ENCODE measurements at places on chromosomes 5 and 9. TPM values are rescaled to one million over a fixed set of nuclear protein-coding genes. Genes with fewer than 3 reads are reported as not detected.
A peak's percentile ranks its signal among the peaks of the same experiment; 100 is the strongest.

The GFPT2 gene
- total RNA-seq = 0.16 TPM

The DMGDH gene
- 0.86 TPM for total RNA-seq

The RMI1 gene
- total RNA-seq = 25.0 TPM

The CCL27 gene
- total RNA-seq = 0.23 TPM

The PCDHB11 gene
- total RNA-seq = not detected

The TIGD6 gene
- 2.5 TPM for total RNA-seq

DNA sequence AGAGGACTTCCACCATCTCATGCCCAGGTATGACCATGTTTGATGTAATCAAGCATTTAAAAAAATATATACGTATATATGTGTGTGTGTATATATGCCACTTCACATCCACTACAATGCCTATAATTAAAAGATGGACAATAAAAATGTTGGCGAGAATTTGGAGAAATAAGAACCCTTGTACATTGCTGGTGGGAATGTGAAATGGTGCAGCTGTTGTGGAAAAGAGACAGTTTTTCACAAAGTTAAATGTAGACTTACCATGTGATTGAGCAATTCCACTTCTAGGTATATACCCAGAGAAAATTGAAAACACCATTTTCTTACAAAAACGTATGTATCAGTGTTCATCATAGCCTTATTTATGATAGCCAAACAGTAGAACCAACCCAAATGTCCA lies 229.2 kb upstream of the WWC1 start:
- DNase-seq = no peak

DNA sequence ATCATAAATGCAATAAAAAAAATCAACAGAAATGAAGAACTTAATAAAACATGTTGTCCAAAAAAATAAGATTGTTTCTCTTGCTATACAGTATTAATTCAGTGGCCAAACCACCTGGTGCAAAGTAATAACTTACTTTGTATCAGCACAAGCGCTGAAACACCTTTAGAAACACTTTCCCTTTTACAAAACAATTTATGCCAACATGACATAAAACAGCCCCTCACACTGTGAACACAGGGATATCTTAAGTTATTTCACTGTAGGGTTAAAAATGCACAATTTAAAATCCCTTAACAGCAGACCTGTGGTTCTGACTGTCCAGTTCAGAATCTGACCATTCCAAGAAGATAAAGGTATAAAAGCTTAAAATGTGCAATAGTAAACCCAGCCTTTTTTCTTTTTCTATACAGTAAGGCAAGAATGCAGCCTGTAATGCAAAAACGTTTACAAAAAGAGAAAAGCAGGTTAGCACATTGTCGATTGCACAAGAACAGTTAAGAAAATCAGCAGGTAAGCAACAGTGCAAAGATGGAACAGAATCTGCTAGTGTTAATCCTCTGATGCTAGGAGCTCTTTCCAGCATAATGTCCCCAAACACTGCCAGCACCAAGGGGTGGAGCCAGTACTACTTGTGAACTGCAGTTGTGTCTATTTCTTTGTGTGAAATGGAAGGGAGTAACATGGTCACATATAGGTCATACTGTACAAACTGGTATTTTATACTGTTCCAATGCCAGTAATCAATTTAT lies 21.6 kb downstream of the RAB14 start:
- DNase-seq = no peak

- peak; percentile 55 for DNase-seq
Measured at GRCh38 chr5:168528521-168529373, at the start of gene FBLL1. Gene FBLL1 (plus strand): TSS chr5:168529305. CDS start chr5:168529505, 200 bp downstream.

GRCh38 chr9:78856144-78856543 lies 559.2 kb downstream of the PSAT1 start:
- DNase-seq = no peak

DNA sequence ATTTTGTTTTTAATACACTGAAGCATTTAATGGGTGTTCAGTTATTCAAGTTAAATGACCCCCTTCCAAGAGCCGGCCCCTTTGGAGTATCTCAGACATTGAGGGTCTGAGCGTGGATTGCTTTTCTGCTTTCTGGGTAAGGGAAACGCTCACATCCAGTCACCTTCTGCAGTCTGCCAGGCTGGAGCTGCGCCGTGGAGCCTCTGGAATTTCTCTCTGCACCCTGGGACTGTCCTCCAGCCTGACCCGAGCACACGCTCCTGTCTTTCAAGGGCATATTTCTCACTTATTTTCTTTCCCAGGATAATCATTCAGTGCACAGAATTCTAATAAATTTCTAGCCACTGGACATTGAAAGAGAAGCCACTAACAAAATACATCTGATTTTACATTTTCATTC lies 13.4 kb downstream of the FAM240B start:
- no peak for DNase-seq

DNA sequence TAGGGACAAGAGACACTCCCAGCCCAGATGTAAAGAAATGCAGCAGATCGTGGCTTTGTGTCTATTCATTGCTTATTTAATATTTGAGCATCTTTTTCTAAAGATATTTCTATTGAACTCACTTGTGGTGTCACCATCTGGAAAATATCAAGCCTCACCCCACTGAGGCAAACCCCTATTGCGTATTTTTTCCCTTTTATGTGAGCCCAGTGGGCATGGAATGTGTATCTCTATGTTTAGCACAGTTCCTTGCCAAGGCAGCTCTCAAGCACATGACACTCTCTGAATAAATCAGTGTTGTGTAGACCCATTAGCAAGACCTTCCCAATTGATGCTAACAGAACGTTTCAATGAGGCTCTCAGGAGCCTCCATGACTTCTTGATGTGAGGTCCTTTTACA lies 81.6 kb downstream of the TMEM174 start:
- no peak for DNase-seq

DNA sequence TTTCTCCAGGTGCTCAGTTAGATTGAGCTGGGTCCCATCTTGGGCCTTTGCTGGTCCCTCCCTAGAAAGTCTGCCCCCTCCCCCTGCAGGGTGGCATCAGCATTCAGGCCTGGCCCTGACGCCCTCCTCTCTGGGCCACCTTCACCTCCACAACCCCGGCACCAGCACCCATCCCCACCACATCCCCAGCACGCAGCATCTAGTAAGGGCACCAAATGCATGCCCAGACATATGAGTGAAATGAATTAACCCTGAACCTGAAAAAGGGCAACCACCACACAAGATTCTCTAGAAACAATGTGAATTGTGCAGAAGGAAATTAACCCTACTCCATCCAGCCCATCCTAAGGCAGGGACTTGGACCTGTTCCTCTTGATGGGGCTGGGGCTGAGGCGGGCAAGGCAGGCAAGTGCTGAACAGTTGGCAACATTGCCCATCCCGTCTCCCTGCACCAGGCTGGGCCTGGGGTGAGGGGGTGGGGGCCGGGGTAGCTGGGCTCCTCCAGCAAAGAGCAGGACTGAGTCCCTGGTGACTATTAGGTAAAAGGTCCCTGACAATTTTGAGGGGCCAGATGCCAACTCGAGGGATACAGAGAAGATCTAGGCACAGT lies 125.9 kb downstream of the KCNIP1 start:
- no peak for DNase-seq

DNA sequence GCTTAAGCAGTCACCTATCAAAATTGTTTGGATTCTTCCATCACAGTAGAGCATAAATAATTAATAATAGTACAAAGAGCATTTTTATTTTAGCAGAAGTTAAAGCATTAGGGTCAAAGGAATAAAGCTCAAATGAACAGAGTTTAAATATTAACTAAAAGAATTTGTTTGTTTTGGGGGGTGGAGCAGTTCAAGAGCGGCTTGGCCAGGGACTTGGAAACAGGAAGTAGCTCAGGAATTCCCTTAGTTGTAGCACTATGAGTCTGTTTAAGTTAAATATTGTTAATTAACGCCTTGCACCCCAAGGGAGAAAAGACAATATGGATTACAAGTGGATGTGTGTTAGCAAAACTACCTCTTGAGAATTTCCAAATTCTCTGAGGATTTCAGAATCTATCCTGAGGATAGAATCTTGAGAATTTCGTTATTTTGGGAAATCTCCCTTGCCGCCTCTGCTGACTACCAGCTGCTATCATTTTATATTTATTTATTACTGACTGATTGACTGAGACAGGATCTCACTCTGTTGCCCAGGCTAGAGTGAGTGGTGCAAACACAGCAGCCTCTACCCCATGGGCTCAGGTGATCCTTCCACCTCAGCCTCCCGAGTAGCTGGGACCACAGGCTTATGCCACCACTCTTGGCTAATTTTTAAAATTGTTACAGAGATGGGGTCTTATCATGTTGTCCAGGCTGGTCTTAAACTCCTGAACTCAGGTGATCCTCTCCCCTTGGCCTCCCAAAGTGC lies 96.7 kb upstream of the CHD1 start:
- DNase-seq = no peak

GRCh38 chr5:134131165-134131564 lies 16.7 kb downstream of the TCF7 start:
- DNase-seq = peak; percentile 69

DNA sequence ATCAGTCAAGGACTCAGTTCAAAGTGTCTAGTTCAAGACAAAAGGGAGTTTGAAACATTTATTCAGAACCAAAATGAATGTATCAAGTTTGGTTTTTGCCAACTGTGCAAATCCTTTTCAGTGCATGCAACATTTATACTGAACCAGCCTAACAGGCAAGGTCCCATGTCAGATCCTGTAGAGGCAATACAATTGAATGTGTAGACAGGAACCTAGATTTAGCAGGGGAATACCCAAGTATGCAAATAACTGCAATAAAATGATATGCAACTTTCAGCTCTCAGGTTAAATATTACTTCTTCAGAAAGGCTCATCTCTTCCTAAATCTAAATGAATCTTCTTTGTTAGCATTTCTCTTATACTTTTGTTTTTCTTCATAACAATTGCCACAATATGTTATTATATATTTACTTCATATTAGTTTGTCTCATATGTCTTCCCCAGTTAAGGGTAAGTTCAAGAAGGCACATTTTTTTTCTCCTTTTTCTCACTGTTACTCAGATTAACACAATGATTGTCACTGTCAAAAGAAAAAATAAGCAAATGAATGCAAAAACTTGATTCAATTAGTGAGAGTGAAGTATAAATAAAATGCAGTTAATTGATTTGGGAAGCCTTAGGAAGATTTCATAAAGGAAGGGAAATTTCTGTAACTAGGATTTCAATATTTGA lies 163.9 kb upstream of the RASA1 start:
- no peak for DNase-seq

DNA sequence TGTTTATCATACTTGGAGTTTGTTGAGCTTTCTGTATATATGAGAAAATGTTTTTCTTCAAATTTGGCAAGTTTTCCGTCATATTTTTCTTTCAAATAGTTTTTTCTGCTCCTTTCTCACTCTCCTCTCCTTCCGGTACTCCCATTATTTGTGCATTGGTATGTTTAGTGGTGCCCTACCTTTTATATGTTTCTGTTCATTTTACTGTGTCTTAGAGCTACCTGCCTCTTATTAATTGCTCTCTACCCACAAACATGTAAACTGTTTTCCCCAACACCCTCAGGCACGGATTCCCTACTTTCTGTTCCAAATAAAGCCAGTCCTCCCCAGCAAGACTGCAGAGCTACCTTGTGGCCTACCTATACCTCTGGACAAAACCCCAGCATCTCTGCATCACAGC lies 60.6 kb upstream of the S1PR3 start:
- no peak for DNase-seq

GRCh38 chr5:10695055-10695649 lies 65.9 kb downstream of the DAP start:
- peak; percentile 56 for DNase-seq

DNA sequence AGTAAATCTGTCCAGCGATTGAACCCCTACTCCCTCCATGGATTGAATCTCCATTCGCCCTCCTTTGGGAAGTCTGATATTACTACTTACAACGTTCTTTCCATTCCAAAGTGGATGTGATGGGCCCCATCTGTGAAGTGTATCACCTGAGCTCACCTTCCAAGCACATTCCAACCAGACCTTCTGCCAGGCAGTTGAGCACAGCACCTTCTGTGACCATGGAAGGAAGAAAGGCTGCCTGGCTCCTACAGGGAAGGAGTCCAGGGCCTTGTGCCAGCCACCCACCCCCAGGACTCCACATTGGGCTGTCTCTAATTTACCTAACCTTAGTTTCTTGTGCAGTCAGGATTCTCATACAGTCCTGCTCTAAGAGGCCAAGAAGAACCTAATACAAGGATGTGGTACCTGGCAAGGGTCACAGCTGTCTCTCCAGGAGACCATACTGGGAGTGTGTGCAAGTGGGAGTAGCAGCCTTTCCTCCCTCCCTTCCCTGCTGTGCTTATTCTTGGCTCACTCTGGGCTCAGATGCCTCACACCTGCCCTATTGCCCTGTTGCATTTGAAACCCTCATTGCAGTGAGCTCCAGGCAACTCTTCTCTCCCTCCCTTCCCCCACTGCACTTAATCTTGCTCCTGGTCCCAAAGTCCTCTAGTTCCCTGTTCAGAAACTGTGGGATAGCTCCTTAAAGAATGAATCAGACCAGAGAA lies 116.1 kb downstream of the NRG2 start:
- no peak for DNase-seq

GRCh38 chr5:5950658-5951057 lies 427.7 kb downstream of the MED10 start:
- DNase-seq = no peak

- DNase-seq = peak; percentile 61
Measured at GRCh38 chr5:150780187-150780692, 1.7 kb downstream of the SMIM3 start.

DNA sequence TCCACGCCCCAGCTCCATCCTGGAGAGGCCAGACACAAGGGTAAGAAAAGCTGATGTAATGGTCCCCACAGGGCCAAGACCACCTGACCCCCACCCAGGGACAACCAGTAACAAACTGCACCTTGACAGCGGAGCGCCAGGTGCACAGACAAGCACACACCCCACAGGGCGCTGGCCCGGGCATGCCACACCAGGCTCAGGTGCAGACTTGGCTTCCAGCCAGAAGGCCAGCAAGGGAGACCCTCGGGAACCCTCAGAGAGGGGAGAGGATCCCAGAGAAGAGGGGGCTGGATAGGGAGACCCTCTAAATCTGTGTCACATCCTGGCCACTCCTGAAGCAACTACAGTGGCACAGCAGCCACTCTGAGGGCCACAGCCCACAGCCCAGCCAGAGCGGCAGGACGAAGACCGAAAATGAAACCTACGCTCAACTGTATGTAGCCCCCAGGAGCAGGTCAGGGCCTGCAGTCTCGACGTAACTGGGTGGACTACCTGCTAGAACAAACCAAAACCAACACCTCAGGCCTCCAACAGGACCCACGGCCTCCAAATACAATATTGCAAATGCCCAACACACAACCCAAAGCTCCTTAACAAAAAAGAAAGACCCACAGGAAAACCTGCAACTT lies 18.5 kb downstream of the CAMSAP1 start:
- DNase-seq = no peak

GRCh38 chr5:116778651-116779280 lies 204.1 kb upstream of the SEMA6A start:
- DNase-seq = no peak

GRCh38 chr9:126805554-126806262 lies 868 bp downstream of the ZBTB43 start:
- peak; percentile 92 for DNase-seq

DNA sequence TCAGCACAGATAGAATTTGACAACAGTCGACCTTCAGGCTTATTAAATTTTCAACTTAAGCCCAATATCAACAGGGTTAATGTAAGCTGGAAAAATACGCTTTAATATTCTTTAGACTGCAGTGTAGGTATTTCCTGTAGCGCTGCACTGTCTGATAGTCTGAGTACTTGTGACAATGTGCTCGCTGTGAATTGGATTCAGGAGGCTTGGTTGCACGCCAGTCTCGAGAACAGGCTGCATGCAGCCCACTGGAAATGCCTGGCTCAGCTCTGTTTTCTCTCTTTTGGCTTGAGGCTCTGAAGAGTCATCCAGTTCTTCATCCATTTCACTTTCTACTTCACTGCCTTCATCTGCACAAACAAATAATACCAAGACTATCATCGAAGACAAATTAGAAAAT lies 300.9 kb downstream of the RFX3 start:
- DNase-seq = no peak

All from activated CD4-positive, alpha-beta T cell treated with anti-CD3 and anti-CD28 coated beads for 36 hours (primary cell).